ENCODE measurements at places on chromosomes 3 and 15.

- no peak for DNase-seq
Observed at GRCh38 chr3:105787453-105787852, 81.4 kb downstream of the CBLB start.

GRCh38 chr3:139339219-139339906, 4.5 kb upstream of the MRPS22 start:
- DNase-seq = no peak

DNA sequence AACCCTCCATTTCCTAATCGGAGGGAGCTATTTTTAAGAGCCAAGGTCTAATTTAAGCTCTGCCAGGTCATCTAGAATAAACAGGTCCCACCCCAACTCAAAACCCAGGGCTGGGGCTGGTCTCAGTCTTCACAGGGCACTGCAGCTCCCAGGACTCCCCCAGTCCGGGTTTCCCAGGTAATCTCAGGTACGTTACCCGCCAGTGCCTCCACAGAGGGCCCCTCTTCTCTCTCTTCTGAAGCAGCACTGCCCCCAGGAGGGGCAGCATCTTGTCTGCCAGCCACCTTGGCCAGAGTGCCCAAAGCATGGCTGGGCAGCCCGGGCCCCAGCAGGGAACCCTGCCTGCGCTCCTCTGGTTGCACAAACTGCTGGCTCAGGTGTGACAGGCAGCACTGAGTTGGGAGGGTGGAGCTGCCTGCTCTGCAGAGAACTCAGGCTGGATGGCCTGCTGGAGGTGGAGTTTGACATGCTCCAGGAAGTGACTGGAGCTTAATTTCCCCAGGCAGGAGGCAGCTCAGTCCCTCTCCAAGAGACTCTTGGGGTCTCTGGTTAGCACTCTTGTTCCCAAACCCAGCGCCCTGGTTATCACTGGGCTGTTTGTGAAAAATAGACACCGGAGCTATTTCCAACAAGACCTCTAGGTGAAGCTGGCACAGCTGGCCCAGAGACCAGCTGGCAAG, at the start of gene PLA2G4F:
PLA2G4F (minus strand) TSS at position 394 of the 680 bp plus-strand sequence; CDS start at position 307, 87 bp downstream.
- no peak for DNase-seq

DNA sequence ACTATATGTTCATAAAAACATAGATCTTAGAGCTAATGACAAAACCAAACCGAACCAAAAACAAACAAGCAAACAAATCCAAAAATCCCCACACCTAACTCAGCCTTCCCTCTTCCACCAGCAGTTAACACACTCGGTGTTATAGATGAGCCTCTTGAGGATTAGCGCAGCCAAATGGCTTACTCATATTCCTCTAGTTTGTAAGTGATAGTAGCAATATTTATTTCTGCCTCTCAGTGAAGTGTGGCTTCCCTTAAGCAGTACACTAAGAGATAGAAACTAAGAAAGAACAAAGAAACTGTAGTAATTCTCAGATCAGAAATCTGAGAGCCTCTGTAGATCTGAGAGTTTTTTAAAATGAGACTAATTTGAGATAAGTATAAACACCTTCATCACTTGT, 2.4 kb upstream of the NCEH1 start:
- DNase-seq = no peak

GRCh38 chr3:134407239-134407625, 33.0 kb upstream of the AMOTL2 start:
- no peak for DNase-seq

DNA sequence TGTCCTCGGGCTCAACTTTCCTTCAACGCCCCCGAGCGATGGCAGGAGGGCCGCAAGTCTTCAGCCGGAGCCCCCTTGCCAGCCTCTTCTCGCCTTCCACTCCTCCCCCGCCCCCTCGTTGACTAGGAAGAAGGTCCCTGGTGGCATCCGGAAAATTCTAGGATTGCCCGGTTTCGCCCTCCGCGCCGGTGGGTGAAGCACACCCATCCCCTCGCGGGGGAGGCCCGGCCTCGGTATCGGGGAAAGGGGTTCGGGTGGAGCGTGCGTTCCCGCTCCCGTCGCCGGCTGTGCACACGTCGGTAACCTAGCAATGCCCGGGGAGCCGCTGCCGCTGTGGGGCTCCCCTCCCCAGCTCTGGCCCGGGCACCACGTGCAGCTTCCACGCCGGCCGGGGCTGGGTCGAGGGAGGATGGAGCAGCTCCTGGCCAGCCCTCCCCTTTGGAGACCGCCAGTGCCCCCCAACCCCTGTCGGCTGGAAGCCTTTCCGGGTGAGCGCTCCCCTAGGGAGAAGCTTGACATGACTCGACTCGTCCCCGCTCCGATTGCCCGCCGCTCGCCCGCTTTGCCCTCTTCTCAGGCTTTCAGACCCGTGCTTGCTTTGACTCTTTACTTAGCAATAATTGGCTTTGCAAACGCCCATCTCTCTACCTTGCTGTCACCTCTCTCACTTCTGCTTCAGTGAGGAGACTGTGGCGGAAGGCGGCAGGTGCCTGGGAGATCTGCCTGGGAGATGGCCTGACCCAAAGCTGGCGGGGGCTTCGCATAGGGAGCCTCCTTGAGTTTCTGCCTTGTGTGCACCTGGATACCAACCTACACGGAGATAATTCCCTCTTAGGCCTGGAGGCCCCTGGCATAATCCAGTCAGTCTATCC, 1.3 kb downstream of the CACNA1D start:
- no peak for DNase-seq

- no peak for DNase-seq
Observed at GRCh38 chr3:45506084-45506483, 88.5 kb upstream of the LIMD1 start.

DNA sequence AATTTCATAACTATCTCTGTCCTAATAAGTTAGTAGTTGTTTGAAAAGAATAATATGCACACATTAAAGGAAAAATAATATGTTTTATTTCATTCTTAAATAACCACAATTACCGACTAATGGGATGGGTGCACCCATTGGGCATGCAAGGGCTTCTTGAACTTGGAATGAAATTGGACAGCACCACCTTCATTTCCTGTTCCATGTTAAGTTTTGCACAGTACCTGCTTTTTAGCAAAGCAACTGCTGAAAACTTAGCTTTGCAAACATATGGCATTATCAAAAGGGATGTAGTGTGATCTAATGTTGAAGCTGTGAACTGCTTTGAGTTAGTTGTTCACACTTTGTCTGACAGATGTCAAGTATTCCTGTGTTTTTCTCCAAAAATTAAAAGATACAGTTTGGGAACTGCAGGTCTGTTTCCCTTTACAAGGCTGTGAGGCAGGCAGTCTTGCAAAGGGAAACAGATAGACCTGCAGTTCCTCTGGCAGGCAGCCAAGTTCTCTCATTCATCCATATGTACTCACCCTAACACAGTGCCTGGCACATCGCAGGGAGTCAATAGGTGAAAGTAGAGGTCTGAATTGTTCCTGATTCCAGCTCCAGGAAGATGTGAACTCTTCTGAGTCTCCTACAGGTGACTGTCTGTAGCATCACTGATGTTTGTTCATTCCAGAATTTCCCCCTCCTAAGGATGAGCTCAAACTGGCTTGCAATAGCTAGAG, 64.3 kb upstream of the GOLGA8B start:
- DNase-seq = no peak

GRCh38 chr3:126179825-126180476, 435 bp downstream of the ALDH1L1 start:
- DNase-seq = no peak

DNA sequence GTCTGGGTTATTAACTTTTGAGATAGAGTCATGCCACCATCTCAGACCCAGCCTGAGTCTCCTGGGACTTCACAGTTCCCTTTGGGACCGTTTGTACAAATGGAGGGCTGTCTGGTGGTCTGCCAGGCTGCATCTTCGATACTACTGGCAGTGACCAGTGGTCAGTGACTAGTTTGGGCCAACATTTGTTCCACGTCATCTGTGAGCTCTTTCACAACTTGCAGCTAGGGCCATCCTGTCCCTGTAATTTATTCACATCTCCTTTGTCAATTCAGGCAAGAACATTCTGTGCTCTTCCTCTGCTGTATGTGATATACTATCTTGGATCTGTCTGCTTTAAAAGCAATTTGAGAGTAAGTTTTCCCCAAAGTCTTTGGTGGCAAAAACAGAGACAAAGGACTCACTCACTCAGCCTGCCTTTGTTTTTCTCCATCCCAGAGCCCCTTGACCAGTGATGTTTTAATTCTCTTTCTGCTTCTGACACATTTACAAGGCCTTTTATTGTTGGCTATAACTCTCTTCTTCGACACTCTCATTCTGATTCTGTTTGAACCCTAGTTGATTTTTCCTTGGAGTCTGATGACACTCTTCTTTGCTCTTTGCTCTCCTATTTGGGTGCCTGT, 353.4 kb downstream of the EPHB1 start:
- DNase-seq = no peak

DNA sequence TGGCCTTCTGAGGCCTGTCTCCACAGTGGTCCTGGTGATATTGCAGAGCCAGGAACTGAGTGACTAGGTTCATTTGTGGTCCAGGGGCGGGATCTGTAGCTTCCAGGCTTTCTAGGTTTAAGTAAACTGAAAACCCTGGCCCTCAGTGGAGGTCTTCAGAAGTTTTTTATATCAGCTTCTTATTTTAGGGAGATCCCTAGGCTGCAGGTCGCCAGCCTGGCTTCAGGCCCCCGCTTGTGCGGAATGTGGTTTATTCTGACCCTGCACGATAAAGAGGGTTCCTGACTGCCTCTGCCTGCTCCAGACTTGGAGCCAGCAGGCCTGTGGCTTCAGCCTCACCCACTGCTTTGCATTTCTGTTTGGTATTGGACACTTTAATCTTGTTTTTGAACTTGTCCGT, 133.9 kb upstream of the PLXNA1 start:
- no peak for DNase-seq

- DNase-seq = no peak
Observed at GRCh38 chr3:71425491-71426071, 157.9 kb downstream of the FOXP1 start.

- DNase-seq = no peak
Observed at GRCh38 chr3:3366386-3366785, 186.9 kb upstream of the CRBN start.

- DNase-seq = no peak
Observed at GRCh38 chr15:90160781-90161727, 40.1 kb upstream of the SEMA4B start.

GRCh38 chr3:23253214-23253613, 50.1 kb downstream of the UBE2E2 start:
- no peak for DNase-seq

DNA sequence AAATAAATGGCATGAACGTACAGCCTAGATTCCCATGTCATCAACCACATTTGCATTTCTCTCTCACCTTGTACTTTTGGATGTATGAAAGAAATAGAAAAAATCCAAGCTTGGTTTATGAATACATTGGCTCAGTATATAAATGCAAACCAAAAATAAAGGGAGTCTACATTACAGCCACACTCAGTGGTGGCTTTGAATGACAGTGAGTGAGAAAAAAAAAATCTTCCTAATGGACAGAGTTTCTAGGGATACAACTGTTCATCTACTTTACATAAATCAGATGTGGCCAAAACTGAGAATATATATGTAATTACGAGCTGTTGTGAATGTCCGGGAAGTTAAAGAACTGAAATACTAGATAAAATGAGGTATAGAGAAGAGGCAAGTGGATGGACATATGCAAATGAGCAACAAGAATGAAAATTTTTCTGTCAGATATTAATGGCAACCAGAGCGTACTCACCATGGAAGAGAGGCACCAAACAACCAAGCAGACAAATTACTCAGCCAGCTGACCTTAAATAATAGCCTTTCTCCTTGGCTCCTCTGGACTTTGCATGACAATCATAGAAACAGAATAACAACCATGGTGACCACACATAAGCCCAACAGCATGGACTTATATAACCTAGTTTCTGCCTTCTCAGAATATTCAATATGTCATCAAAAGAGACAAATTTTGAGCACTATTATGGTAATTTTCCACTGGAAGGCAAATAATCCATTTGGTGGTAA, 1305.8 kb downstream of the OTOL1 start:
- no peak for DNase-seq

DNA sequence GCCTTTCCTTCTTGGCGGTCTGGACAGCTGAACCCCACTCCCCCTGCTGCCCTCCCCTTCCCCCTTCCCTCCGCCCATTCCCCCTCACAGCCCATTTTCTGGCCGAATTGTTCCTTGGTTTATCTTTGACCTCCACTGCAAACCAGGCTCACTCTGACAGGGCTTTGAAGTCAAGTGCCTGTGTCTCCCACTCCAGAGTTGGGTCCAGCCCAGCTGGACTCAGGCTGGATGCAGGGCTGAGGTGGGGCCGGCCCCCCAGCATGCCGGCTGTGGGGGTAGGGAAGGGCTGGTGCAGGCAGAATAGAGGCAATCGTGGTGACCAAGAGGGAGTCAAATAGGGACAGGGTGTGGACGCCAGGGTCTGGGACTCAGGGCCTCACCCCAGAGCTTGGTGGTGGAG, 57.0 kb upstream of the MRPS22 start:
- no peak for DNase-seq

GRCh38 chr3:187746442-187747281, 1.4 kb upstream of the BCL6 start:
- DNase-seq = peak; percentile 29

GRCh38 chr15:59764775-59765174, 75.7 kb upstream of the BNIP2 start:
- no peak for DNase-seq

GRCh38 chr3:172029425-172030098, 9.8 kb upstream of the FNDC3B start:
- no peak for DNase-seq

GRCh38 chr15:51117270-51117669, 22.6 kb upstream of the TNFAIP8L3 start:
- DNase-seq = no peak

GRCh38 chr15:95291898-95292472, 1038.5 kb upstream of the NR2F2 start:
- DNase-seq = peak; percentile 39

- DNase-seq = no peak
Observed at GRCh38 chr3:71402911-71403310, 180.6 kb downstream of the FOXP1 start.

DNA sequence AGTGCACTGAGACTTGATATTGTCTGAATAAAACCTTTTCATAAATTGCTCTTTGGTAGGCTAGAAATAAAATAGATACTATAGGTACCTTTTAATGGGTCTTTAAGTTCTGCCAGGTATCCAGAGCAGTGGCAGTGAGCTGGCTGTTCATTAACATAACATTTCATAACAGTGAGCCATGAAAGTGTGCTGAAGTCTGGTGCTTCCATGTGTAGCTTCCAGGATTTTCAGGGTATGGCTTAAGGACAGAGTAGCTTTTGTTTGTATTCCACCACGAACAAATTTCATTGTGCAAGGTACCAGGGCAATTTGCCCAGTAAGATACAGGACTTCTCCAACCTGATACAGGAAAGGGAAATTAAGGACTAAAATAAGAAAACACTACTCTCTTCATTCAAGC, 124.7 kb upstream of the NANOGP8 start:
- DNase-seq = no peak

DNA sequence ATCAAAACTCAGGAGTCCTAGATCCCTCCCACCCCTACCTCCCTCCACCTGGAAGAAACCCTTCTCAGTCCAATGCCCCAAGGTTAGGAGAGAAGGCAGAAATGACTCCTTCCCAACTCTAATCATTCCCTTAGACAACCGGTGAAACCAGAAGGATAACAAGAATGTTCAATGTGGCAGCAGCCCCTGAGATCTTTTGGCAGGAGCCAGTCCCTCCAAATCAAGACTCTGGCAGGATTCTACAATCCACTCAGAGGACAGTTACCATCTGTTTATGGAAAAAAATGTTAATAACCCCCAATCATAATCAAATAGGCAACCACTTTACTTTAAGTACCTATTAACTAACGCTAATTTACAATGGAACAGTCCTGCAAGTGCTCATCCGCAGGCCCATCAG, 136.5 kb downstream of the NTRK3 start:
- no peak for DNase-seq
